ENCODE measurements at places on chromosomes 1 and 21.

DNA sequence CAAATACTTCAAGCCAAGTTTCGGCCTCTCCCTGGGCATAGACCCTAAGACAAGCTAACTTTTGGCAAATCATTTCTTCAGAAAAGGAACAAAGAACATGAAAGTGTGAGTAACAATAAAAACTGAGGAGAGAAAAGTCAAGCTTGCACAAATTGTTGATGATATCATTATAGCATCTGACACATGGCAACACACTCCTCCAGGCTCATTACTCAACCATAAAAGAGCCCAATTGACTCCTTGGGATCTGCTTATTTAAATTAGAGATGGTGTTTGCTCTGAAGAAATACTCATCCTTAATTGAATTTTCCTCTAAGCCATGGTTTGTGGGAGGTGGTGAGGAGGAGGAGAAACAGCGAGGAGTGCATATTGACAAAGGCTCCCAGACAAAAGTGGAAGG lies 54.5 kb downstream of the TNFSF4 start:
- DNase-seq, result no peak

DNA sequence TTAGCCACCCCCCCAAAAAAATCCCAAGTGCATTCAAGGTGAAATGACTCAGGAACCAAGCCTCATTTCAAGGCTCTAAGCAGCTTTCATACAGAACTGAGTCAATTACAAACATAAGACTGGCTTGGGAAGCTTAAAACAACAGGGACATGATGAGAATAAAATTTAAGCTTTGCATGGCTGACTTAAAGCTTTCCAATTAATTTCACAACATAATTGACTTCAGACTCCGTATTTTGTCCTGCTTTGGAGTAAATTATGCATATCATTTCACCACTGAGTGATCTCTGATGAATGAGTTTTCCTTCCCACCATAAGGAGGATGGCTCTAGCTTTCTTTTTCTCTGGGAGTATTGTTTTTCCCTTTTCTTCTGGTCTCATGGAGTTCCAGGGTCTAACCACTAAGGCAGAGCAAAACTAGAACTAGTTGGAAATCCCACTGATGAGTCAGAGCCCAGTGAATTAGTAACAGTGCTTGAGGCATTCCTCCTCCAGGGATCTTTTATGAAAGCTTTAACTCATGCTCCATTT lies 72.8 kb downstream of the XCL2 start:
- DNase-seq, result no peak

DNA sequence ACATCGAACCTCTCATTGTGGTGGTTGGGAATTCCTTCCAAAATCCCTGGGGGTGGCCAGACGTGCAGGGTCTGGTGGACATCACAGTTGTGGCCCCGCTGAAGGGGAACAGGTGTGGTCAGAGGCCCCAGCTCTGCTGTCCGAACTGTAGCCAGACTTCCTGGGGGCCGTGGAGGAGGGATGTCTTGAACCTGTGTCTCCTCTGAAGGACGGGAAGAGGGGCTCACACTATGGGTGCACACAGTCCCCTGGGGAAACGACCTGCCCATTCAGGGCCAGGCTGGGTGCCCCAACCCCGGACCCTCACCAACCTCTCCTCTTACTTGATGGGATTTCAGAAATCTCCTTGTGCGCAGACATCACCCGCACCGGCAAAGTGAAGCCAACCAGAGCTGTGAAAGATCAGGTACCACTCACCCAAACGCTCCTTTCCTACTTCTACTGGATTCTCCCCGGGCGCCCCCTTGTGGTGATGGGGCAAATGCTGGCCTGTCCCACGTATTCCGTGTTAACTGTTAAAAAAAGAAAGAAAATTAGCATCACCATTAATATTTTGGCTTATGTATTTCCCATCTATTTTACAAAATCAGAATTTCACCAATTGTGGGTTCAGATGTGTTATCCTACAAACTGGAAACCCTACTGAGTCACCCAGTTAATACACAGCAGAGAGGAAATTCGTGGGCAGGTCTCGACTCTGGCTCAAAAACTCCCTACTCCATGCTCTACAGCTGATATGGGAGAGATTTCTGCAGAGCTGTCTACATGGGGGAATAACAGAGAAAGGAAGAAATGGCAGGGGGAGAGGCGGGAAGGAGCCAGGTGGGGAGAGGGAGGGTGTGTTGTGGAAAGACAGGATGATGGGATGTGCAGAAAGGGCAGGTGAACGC lies 28.1 kb downstream of the PADI4 start:
- peak; percentile 64 for DNase-seq

DNA sequence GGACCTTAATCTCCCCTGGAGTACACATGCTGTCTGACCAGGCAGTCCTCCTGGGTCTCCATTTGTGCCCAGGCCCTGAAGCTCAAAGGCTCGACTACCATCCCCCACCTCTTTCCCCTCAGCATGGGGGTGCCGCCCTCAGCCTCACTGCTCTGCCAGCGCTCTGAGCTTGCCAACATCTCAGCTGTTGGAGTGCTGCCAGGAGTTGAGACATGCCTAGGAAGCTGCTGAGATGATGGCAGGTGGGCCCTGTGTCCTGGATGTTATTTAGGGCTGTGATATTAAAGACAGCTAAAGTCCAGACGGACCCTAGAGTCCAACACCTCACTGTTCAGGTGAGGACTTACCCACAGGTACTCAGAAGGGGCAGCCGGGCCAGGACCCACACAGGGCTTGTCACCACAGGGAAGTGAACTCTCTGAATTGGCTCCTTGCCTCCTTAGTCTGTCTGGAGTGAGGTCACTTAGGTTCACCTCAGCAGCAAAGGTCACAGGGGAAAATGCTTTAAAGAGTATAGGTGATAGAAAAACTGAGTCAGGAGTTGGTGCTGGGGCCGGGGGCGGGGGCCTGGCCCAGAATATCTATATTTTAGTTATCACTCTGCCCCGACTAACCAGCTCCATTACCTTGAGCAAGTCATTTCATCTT lies 19.7 kb upstream of the KCNC4 start:
- DNase-seq, result no peak

- no peak for DNase-seq
Observed at GRCh38 chr1:24309762-24310485, 9.2 kb upstream of the GRHL3 start.

GRCh38 chr1:30761381-30762151 lies 4.0 kb upstream of the LAPTM5 start:
- no peak for DNase-seq

DNA sequence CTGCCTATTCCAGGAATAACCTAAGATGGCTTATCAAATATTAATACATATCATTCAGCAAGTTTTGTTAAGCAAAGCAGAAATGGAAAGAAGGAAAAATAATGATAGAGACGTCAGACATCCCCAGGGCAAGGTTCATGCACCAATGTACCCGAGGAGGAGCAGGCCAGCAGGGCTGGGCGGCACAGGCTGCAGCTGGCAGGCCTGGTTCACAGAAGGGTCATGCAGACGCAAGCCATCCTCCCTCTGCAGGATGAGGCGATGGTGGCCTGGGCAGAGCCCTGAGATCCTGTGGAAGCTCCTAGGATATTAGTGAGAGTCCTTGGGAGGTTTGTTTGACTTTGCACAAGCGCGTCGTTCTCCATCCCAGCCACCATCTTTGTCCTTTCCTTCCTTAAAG lies 30.0 kb downstream of the BATF3 start:
- DNase-seq, result no peak

- no peak for DNase-seq
Observed at GRCh38 chr1:101587741-101588140, 350.9 kb downstream of the S1PR1 start.

DNA sequence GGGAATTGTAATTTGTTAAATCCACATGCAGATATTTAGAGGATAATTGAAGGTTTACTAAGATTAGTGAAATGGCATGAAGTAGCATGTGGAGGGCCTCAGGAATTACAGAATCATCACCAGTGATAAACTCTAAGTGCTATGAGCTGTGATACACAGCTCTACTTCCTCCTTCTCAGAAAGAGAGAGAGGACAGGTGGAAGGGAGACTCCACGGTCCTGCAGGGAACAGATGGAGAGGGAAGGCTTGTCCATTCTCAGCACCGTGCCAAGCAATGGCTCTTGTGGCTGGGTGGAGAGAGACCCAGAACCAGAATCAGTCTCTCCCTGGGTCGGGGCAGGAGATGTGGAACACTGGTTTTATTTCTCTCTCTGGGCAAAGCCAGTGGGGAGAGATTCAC lies 27.8 kb upstream of the LYPD8 start:
- no peak for DNase-seq

DNA sequence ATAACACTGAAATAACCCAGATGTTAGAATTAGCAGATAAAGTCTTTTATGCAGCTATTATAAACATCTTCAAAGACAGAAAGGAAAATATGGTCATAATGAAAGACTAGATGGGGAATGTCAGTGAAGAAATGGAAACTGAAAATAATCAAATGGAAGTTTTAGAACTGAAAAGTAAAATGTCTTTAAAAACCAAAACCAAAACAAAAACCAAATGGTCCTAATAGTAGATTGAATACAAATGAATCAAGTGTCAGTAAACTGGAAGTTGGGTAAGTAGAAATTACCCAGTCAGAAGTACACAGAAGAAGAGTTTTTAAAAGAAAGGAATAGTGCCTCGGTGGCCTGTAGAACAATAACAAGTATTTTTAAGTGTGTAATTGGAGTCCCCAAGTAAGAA lies 72.7 kb downstream of the SYCP1 start:
- DNase-seq, result no peak

DNA sequence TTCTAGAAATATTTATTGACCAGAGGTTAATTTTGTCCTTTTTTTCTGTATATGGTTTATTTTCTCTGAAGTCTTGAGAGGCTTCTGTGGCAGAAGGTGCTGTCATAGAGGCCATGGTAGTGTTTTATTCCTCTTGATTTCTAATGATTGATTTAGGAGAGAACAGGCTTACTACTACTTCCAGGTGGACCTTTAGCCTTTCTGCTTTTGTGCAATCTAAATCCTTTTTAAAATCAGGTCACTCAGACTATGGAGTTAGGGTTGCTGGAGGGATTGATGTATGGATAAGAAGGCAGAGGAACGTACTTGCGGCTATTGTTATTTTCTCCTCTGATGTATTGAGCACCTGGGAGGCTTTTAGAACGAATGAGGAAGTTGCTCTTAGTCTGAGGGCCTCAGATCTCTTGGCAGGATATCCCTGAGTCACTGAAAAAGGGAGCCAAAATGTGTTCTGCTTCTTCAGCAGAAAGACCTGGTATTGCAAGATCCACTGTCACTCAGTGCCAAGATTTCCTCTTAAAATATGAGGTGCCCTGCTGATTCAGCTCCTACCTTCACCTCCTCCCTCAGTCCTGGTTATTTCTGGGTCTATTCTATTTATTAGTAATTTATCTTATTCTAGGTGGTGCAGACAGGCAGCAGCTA lies 277.4 kb downstream of the ZNF648 start:
- DNase-seq, result no peak

DNA sequence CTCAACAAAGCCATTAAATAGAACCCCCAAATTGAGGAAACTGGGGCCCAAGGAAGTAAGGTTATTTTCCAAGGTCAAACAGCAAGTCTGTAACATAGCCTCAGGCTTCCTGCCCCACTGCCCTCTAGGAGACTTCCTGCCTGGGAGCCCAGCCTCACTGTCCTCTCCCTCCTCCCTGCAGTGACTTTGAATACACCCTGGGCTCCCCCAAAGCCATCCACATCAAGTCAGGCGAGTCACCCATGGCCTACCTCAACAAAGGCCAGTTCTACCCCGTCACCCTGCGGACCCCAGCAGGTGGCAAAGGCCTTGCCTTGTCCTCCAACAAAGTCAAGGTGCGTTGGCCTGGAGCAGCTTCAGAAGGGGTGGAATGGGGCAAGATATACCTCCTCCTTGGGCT lies 18.3 kb downstream of the GRHL3 start:
- DNase-seq, result no peak

DNA sequence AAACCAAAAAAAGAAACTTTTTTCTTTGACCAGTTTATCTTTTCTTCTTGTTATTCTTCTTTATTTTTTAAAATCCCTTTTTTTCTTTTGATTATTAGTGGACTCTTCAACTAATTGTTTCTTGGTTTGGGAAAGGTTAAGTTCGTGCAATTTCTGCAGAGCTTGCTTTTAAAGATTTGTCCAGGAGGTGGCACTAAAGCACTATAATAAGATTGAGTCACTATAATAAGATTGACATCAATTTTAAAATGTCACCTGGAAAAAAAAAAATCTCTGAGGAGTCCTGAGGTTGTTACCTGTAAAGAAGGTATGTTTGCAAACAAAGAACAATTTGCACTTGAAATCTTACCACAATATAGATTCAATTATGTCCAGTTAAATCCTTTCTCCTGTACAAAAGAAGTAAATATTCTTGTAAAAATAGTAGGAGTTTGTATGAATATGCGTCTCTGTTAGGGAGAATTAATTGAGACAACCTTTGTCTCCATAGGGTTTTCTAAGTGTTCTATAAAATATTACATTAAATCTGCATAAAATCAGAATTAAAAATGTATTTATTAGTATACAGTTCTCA lies 166.7 kb downstream of the ADGRL4 start:
- peak; percentile 26 for DNase-seq

GRCh38 chr1:183275322-183275721 lies 89.3 kb downstream of the LAMC2 start:
- DNase-seq, result no peak

DNA sequence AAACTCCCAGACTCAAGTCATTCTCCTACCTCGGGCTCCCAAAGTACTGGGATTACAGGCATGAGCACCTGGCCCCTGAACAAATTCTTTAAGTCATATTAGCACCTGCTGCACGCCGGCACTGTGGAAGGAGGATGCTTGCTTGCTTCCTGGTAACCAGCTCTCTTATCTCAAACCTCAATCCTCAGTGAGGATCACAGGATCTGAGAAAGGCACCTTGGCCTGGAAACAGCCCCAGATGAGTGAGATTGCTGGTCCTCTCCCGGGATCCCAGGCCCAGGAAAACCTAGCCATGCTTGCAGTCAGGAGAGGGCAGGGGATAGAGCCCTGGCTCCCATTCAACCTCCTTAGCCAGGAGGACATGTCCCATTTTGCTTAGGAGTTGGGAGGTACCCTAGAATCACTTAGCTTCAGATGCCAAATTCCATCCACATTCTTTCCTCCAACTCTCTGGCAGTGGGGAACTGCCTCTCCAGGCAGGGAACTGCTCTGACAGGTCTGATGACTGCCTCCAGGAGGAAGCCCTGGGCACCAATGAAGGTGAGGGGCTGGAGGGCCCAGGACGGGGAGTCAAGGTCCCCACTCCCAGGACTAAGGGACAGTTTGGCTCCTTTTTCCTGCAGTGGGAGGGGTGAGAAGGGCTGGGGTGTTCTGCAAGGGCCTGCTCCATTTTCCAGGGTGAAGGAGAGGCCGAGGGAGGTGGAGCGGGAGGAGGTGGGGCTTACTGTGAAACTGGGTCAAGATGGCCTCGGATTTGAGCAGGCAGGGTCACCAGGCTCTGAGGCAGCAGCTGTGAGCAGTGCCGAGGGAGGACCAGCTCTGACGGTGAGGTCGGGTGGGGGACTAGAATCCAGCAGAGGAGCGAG lies 9.5 kb downstream of the GPR37L1 start:
- no peak for DNase-seq

DNA sequence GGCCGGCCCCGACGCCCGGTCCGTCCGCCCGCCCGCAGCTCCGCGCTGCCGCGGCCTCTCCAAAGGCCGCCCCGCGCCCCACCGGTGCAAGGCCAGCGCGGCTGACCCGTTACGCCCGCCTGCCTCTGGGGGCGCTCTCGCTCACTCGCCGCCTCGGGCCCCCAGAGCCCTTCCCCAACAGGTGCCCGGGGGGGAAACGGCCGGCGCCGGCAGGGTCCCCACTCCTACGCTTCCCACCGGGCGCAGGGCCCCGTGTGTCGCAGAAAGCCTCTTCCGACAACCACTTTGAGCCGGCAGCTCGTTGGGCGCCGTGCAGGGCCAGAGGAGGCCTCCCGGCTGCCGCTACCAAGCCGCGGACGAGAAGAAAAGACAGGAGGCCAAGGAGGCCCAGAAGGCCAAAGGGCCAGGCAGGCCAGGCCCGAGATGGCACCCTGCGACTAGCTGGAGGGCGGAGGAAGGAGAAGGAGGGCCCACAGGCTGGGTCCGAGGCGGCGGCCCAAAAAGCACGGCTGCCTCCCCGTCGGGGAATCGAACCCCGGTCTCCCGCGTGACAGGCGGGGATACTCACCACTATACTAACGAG lies 64.9 kb upstream of the FCGR2A start:
- peak; percentile 77 for DNase-seq
